ENCODE measurements at places on chromosomes 11 and 22. TPM values are rescaled to one million over a fixed set of nuclear protein-coding genes. Genes with fewer than 3 reads are reported as not detected.
A peak's percentile ranks its signal among the peaks of the same experiment; 100 is the strongest.

DNA sequence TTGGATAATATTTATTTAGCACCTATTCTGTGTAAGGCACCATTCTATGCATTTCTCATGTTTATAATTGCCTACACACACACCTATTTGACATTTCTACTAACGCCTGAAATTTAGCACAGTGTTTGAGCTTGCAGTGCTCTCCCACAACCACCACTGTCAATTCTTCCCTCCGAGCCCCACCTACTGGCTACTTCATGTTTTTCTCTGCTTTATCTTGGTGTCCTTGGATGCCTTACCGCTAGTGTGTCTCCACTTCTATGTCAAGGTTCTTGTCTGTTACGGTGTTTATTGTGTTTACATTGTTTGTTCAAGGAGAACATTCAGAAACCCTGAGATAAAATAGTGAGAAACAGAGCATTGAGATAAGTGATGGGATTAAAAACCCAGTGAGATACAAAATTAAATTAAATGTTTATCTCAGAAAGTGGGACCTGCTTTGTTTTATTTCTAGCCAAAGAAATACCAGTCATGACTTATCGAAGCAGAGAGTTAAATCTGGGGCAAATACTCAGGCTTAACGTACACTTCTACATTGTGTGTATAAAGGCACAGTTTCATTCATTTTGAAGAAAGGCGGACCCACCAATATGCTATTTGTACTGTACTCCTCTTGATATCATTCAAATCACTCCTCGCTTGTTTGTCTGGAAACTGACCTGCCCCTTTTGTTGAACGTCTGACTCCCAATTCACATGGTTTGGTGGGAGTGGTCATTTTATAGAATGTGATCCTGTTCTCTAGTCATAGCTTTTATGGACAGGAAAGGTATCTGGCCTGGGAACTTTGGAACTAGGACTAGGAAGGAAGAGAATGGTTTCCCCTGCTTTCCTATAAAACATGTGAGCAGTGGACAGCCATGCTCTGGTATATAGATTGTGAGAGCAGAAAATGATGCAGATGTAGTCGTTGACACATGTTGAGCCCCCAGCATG is 39.2 kb upstream of the SLC36A4 start:
- no peaks in the 10 kb centered on the region for H3K4me1 ChIP-seq
- H3K36me3 ChIP-seq: no peaks in the 10 kb centered on the region
- peak; percentile 30 for DNase-seq

GRCh38 chr11:113420808-113421207 is 33.2 kb downstream of the ANKK1 start:
- H3K27ac ChIP-seq: no peak overlapping the region
- H3K4me1 ChIP-seq: no peaks in the 10 kb centered on the region
- H3K36me3 ChIP-seq: no peaks in the 10 kb centered on the region
- DNase-seq: no peak
- no peak overlapping the region for H3K4me3 ChIP-seq

GRCh38 chr22:26516503-26516902 is 4.2 kb upstream of the TFIP11 start:
- no peak overlapping the region for H3K4me3 ChIP-seq
- no peak for DNase-seq
- H3K27ac ChIP-seq: no peak overlapping the region
- H3K27me3 ChIP-seq: no peaks in the 10 kb centered on the region
- H3K36me3 ChIP-seq: no peaks in the 10 kb centered on the region

DNA sequence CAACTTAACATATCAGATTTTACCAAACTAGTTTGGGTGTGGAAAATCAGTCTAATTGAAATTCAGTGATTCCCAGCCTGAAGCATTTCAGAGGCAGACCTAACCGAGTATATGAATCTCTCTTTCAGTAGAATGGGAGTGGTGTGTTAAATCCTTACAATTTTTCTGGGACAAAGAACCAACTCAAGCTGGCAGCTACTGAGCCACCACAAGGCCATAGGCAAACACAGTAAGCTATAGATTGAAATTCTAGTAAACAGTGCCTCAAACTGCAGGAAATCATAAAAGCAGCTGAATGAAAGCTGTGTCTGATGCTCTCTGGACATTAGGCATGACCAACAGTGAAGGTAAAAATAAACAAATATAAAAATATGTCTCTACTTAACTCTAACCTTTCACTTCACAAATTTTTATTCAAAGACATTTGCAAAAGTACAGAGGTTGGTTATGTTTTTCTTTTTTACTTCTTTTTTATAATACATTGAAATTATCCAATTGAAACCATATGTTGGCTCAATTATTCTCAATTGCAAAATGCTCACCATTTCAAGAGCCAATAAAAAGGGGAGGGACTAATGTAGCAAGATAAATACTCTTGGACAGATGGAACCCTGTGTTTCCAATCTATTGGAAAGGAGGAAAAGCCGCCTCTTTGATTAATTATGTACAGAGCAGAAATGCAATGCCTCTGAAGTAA is 35.8 kb upstream of the FIBIN start:
- no peaks in the 10 kb centered on the region for H3K36me3 ChIP-seq
- H3K4me3 ChIP-seq: no peak overlapping the region
- no peak overlapping the region for H3K27ac ChIP-seq
- H3K27me3 ChIP-seq: no peaks in the 10 kb centered on the region
- H3K4me1 ChIP-seq: no peaks in the 10 kb centered on the region

GRCh38 chr11:63907808-63908530 is 9.0 kb downstream of the RCOR2 start:
- no peaks in the 10 kb centered on the region for H3K4me1 ChIP-seq
- no peaks in the 10 kb centered on the region for H3K27me3 ChIP-seq
- H3K4me3 ChIP-seq: no peak overlapping the region
- peaks cover 23% of the 10 kb centered on the region for H3K36me3 ChIP-seq
- no peak overlapping the region for H3K27ac ChIP-seq

- no peak for DNase-seq
- peaks cover 39% of the 10 kb centered on the region for H3K4me1 ChIP-seq
- H3K36me3 ChIP-seq: no peaks in the 10 kb centered on the region
- no peaks in the 10 kb centered on the region for H3K27me3 ChIP-seq
- H3K27ac ChIP-seq: no peak overlapping the region
Measured at GRCh38 chr11:2306877-2307500, 5.2 kb downstream of the TSPAN32 start.

DNA sequence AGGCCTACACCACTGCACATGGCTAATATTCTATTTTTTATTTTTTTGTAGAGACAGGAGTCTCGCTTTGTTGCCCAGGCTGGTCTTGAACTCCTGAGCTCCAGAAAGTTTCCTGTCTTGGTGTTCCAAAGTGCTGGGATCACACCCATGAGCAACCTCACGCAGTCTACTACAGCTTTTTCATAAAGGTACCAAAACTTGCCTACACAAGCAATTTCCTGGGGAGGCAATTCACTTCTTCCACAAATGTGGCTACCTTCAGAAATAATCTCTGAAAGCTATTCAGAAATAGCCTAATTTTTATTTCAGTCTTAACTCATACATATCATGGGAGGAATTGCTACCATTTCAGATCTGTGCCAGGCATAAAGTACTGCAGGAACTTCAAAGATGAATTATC is 11.4 kb downstream of the SLC35F2 start:
- H3K27ac ChIP-seq: peak overlapping the region; percentile 16
- H3K4me3 ChIP-seq: no peak overlapping the region
- no peaks in the 10 kb centered on the region for H3K27me3 ChIP-seq

DNA sequence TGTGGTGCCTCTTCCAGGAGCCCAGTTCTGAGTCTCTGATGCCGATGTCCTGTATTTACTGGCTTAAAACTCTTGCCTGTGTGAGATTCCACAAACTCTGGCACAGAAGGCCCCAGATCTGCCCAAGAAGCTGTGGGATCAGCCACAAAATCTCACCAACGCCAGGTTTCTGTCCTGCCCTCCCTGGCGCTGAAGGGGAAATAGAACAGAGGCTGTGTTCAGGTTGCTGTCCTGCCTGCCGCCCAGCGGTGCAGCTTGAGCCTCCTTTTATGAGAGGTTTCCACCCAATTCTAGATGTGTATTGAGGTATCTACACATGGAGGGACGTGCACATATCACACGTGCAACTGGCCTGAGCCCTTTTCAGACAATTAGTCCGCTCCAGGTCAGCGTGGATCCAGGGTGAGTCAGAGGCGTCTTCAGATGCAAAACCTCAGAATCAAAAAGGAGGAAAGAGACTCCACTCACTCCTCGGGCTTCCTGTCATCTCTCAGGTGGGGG is 2.2 kb downstream of the TMEM80 start:
- H3K27ac ChIP-seq: peak overlapping the region; percentile 24
- H3K4me3 ChIP-seq: no peak overlapping the region
- H3K36me3 ChIP-seq: peaks cover 12% of the 10 kb centered on the region
- no peaks in the 10 kb centered on the region for H3K27me3 ChIP-seq

GRCh38 chr22:19419464-19420178 is 11.9 kb downstream of the HIRA start:
- DNase-seq: peak; percentile 65
- peaks cover 56% of the 10 kb centered on the region for H3K4me1 ChIP-seq
- H3K27me3 ChIP-seq: no peaks in the 10 kb centered on the region

- DNase-seq: no peak
- no peak overlapping the region for H3K4me3 ChIP-seq
- no peaks in the 10 kb centered on the region for H3K36me3 ChIP-seq
- H3K4me1 ChIP-seq: no peaks in the 10 kb centered on the region
- H3K27ac ChIP-seq: no peak overlapping the region
- no peaks in the 10 kb centered on the region for H3K27me3 ChIP-seq
Measured at GRCh38 chr11:37394236-37394870, 796.3 kb upstream of the RAG2 start.

- no peaks in the 10 kb centered on the region for H3K4me1 ChIP-seq
- peaks cover 24% of the 10 kb centered on the region for H3K27me3 ChIP-seq
- H3K36me3 ChIP-seq: no peaks in the 10 kb centered on the region
- H3K4me3 ChIP-seq: no peak overlapping the region
- H3K27ac ChIP-seq: no peak overlapping the region
Measured at GRCh38 chr11:71066311-71066710, 186.1 kb downstream of the SHANK2 start.

GRCh38 chr11:22674470-22675439 is 8.3 kb downstream of the GAS2 start:
- no peak for DNase-seq
- peaks cover 25% of the 10 kb centered on the region for H3K27me3 ChIP-seq
- H3K36me3 ChIP-seq: no peaks in the 10 kb centered on the region
- no peak overlapping the region for H3K27ac ChIP-seq

DNA sequence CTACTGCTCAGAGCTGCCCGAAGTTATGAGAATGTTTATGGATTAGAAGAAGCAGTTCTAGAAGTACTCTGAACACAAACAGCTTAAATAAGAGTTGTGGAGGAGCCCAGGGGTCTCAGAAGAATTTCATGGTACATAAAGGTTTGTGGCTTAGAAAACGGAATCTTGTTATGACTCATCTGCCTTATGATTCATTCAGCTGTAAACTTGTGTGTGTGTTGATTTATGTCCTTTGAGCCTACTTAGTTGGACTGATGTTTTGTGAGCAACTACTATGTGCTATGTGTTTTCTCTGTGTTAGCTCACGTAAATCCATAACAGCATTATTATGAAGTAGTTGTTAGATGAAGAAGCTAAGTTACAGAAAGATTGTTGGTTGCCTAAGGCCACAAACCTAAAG is 203.7 kb downstream of the PGR start:
- no peak overlapping the region for H3K27ac ChIP-seq
- no peak overlapping the region for H3K4me3 ChIP-seq
- no peaks in the 10 kb centered on the region for H3K27me3 ChIP-seq
- no peaks in the 10 kb centered on the region for H3K4me1 ChIP-seq

DNA sequence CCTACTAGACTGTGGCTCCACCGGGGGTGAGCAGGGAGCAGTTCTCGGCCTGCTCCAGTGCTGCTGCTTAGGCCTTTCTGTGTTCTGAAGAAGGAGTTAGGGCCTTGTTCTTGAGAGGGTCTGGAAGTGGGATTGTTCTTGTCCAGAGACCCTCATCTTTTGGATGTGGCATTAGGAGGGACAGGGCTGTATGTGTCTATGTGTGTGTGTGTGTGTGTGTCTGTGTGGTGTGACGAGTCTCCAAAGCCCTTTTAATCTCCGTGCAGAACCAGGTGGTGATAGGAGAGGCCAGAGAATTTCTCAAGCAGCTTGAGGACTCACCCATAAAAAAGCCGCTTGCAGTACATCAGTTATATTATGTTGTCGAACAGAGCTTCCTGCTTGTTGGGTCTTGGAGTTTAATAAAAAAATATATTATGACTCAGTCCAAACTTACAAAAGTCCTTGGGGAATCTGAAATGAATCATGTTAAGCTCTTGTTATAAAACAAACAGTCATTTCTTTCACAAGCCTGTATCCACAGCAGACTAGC is 196.5 kb downstream of the TENM4 start:
- H3K27ac ChIP-seq: no peak overlapping the region
- DNase-seq: no peak
- H3K27me3 ChIP-seq: no peaks in the 10 kb centered on the region
- H3K4me1 ChIP-seq: no peaks in the 10 kb centered on the region

DNA sequence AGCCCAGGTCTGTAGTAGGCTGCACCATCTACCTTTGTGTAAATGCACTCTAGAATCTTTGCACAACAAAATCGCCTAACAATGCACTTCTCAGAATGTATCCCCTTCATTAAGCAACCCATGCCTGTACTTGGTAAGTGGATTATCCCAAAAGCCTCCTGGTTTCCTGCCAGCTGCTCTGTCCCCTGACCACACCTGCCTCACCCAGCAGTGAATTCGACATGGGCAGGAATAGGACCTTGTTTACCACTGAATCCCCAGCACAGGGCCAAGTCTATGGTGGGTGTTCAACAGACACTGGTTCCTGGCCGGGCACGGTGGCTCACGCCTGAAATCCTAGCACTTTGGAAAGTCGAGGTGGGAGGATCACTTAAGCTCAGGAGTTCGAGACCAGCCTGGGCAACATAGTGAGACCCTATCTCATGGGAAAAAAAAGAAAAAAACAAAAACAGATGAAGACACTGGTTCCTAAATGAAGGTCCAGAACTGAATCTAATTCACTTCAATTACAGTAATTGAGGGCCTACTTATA is 5.1 kb upstream of the SYCE3 start:
- peaks cover 36% of the 10 kb centered on the region for H3K36me3 ChIP-seq
- H3K4me1 ChIP-seq: peaks cover 11% of the 10 kb centered on the region
- DNase-seq: no peak
- no peak overlapping the region for H3K4me3 ChIP-seq
- H3K27me3 ChIP-seq: no peaks in the 10 kb centered on the region
- no peak overlapping the region for H3K27ac ChIP-seq

DNA sequence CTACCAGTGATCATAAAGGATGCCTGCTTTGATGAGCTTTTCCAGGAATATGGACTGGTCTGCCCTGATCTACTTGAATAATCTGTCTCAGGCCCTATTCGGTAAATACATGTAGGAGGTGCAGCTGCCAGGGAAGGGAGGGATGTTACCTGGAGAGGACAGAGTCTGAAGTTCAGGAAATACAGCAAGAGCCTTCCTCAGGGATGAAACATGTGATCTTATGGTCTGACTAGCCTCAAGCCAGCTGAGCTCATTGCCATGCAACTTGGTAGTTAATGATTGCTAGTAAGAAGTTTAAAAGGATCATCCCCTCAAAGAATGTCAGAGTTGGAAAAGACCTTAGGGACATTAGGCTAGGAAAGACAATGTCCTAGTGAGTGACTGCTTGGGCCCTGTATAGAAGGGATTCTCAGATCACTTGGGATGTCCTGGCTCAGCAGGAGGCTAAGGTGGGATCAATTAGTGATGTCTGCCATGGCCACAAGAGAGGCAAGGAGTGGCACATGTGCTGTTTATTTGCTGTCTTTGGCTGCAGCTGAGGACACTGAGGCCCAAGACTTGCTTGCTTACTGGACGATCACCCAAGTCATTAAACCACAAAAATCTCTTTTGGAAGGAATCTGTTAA is 18.5 kb downstream of the PTPRJ start:
- H3K27ac ChIP-seq: peak overlapping the region; percentile 98
- H3K4me3 ChIP-seq: no peak overlapping the region
- no peaks in the 10 kb centered on the region for H3K27me3 ChIP-seq
- DNase-seq: no peak
- H3K4me1 ChIP-seq: peaks cover 58% of the 10 kb centered on the region
- peaks cover 2% of the 10 kb centered on the region for H3K36me3 ChIP-seq

The OR2AT4 gene
- not detected for total RNA-seq

The PKDREJ gene
- total RNA-seq: not detected

The MIAT gene
- total RNA-seq: 18.5 TPM

The TOMM22 gene
- 146 TPM for total RNA-seq

The RPS3 gene
- 4,536 TPM for total RNA-seq

The FAM76B gene
- 69.3 TPM for total RNA-seq
